NCI-H460 (cell line): ENCODE measurements at places on chromosomes 2 and 18. TPM values are rescaled to one million over a fixed set of nuclear protein-coding genes. Genes with fewer than 3 reads are reported as not detected.

The GNLY gene
- not detected in 2 replicates for total RNA-seq

The SCN2A gene
- not detected in 2 replicates for total RNA-seq

The RAMP1 gene
- 0.43 and 0.52 TPM in 2 replicates for total RNA-seq

The IL36A gene
- total RNA-seq: not detected in 2 replicates

The ASB18 gene
- not detected in 2 replicates for total RNA-seq

The VSNL1 gene
- total RNA-seq: not detected in 2 replicates

The CCDC148 gene
- 0.32 TPM in 1 of 2 replicates, not detected in the other for total RNA-seq

The DIPK1C gene
- not detected in 2 replicates for total RNA-seq

The TMSB10 gene
- 6,173 and 7,110 TPM in 2 replicates for total RNA-seq

The FBLN7 gene
- 0.40 and 1.0 TPM in 2 replicates for total RNA-seq

The BCS1L gene
- 32.1 and 40.2 TPM in 2 replicates for total RNA-seq

The MFSD2B gene
- 0.17 and 0.63 TPM in 2 replicates for total RNA-seq

The TUBB8B gene
- total RNA-seq: 0.07 TPM in 1 of 2 replicates, not detected in the other
